ENCODE measurements at places on chromosomes 1 and 21.
A peak's percentile ranks its signal among the peaks of the same experiment; 100 is the strongest.

- DNase-seq, result no peak
These were observed 3.6 kb downstream of the C1orf232 start for GRCh38 chr1:26164861-26165842.

DNA sequence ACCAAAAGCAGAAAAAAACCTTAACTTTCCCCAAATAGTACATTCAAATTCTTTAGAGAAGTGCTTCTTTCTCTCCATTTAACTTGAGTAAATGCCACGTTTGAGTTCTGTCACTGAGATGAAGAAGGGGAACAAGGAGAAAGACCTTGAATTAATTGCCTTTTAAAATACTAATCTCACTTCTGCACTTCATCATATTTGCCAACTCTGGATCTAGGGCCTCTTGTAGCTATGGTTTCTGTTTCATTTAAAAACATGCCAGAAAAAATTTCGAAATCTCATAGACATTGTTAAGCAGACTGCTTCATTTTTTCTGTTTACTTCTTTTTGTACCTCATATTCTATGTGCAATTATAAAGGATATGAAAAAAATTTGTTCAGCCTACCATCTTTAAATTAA is 24.6 kb downstream of the MIXL1 start:
- no peak for DNase-seq

- no peak for DNase-seq
These were observed 34.6 kb downstream of the KCNH1 start for GRCh38 chr1:211099393-211099792.

DNA sequence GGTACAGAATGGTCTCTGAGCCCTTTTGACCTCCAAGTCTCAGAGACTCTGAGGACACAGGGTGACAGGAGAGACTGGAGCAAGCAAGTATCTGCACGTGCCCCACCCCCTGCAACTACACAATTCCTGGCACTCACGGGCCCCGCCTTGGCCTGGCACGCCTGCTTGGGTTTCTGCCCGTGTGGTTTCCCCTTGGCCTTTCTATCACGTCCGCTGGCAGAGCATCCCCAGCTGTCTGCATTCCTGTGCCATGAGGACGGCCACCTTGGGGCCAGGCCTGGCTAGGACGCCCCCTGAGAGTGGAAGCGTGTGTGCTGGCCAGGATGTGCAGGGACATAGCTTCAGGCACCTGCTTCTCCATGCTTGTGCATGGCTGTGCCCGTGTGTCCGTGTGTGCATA is 14.3 kb upstream of the EDN2 start:
- DNase-seq, result no peak

DNA sequence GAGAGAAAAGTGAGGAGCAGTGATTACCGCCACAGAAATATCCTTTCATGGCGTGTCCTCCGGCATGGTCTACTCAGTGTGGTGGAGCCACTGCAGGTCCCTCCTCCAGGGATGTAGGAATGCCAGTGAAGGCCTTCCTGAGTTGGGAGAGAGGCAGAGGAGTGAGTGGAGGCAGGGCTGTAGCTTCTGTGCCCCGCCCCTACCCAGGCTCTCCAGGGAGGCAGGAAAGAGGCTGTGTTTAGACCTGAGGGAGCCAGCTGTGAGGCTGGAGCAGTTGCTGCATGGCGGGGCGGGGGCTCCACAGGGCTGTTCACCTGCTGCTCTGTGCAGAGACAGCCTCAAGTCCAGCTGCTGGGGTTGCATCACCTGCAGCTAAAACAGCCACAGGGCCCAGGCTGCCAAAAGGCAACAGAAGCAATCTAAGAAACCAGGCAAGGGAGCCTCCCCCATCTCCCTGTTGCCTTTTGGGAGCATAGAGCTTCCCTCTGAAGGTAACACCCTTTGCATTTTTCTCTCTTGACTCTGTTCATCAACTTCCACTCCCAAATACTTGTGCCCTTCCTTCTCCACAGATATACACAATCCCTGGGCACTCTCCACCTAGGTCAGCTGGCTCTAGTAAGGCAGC is 801 bp upstream of the ANXA9 start:
- DNase-seq, result peak; percentile 48

GRCh38 chr21:26743524-26743923 is 101.7 kb downstream of the ADAMTS1 start:
- DNase-seq, result no peak

GRCh38 chr1:193113258-193113991 is 8.2 kb upstream of the GLRX2 start:
- DNase-seq, result no peak

All from 8988T (cell line).